T-helper 2 cell (primary cell): ENCODE measurements at places on chromosomes 6 and 20.

GRCh38 chr6:3117912-3118352 lies 579 bp upstream of the BPHL start:
- no peak for DNase-seq

DNA sequence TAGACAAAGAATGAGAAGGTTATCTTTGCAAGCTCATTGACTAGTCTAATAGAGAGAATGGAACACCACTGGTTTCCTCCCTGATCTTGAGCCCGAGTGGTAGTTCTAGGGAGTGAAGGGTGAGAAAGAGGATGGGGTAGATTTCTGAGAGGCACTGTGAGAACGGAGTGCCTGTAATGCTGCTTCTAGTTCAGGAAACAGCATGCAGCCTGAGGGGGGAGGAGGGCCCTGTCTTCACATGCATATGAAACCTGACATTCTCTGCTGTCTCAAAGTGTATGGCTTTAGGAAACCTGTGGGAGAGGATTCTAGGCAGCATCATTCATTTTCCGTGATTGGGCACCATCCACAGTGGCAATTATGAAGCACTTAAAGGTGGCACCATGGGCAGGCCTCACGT lies 259.4 kb upstream of the MAN1A1 start:
- no peak for DNase-seq

DNA sequence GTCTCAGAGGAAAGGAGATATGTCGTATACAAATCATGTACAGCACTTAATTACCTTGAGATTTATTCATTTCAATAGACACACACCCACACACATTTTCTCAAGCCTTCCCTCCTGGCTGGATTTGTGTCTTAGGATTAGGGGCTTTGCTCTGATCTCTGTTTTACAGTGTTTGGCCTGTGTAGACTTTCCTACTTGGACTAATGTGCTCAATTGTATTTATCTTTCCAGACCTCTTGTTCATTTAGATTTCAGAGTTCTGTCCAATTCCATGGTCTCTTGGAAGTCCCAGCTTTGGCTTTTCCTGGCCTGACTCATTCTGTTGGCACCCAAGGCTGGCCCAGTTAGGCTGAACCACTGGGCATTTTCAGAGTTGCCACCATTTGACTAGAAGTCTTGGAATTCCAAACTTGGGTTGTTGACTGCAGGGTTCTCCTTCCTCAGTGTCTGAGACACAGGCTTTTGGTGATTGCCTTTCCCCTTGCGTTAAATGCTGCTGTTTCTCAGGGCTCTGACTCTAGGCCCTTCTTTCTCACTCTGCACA lies 8.9 kb upstream of the RFPL4B start:
- no peak for DNase-seq

- no peak for DNase-seq
Observed at GRCh38 chr6:151632415-151632987, 138.7 kb downstream of the CCDC170 start.

GRCh38 chr6:2962004-2962403 lies 9.4 kb downstream of the SERPINB6 start:
- no peak for DNase-seq

GRCh38 chr6:90574610-90575009 lies 12.3 kb downstream of the MAP3K7 start:
- no peak for DNase-seq

DNA sequence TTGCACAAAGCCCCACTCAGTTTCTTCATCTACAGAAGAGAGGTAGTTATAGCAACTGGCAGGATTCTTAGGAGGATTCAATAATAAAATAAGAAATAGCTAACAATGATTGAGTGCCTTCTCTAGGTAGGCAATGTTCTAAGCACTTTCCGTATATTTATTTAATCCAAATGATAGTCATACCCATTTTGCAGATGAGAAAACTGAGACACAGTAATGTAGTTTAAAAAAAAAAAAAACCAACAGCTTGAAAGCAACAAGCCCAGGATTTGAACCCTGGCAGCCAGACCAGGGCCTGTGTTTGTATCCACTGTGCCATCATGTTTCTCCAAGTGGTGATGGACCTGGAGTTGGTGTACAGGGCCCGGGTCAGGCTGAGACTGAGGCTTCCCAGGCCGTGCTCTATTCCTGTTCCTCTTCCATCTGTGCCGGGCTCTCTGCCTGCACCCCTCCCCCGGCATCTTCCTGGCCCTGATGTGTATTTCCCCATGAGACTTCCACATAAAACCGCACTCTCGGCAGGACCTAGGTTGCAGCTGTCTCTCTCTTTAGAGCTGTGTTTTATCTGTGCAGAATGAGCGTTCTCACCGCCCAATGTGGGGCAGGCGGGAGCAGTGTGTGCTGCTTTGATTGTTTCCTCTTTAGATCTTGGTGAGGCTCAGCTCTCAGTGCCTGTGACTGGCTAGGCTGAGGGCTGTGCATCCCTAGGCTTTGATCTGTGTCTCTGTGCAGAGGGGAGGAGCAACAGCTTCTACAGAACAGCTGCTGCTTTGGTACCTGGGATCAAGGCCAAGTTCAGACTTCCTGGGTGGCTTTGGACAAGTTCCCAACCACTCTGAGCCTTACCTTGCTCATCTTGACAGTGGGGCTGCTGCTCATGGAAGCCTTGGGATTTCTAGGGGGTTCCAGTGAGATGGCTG lies 49.5 kb downstream of the TOX2 start:
- no peak for DNase-seq

- no peak for DNase-seq
Observed at GRCh38 chr6:82385546-82385945, 21.9 kb downstream of the TPBG start.

GRCh38 chr6:13164291-13164690 lies 164.0 kb downstream of the TBC1D7 start:
- DNase-seq: no peak

- DNase-seq: no peak
Observed at GRCh38 chr6:5589422-5590141, 328.3 kb downstream of the FARS2 start.

DNA sequence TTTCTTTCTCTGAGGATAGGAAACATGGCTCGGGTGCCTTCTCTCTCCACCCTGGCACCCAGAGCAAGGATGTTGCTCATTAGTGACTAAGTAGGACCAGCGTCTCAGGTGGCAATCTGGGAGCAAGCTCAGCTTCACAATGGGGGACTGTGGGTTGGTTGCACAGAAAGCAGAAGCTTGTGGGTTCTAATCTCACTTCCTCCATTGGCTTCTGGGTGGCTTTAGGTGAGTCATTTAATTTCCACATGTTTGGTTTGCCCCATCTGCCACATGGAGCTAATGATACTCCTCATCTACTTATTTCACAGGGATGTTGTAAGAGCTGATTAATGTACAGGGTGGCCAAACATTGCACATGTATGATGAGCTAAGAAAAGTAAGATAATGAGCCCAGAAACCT lies 54.8 kb upstream of the AKIRIN2 start:
- DNase-seq: no peak

DNA sequence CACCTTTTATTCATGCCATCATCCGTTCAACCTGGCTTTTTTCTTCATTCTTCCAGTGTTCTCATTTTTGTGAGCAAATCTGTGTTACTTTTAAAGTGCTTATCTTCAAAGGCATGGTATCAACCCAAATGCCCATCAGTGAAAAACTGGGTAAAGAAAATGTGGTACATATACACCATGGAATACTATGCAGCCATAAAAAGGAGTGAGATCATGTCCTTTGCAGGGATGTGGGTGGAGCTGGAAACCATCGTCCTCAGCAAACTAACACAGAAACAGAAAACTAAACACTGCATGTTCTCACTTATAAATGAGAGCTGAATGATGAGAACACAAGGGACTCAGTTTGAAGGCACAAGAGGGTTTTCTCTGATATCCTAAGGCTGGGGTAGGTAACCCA lies 130.3 kb downstream of the CCDC170 start:
- no peak for DNase-seq

DNA sequence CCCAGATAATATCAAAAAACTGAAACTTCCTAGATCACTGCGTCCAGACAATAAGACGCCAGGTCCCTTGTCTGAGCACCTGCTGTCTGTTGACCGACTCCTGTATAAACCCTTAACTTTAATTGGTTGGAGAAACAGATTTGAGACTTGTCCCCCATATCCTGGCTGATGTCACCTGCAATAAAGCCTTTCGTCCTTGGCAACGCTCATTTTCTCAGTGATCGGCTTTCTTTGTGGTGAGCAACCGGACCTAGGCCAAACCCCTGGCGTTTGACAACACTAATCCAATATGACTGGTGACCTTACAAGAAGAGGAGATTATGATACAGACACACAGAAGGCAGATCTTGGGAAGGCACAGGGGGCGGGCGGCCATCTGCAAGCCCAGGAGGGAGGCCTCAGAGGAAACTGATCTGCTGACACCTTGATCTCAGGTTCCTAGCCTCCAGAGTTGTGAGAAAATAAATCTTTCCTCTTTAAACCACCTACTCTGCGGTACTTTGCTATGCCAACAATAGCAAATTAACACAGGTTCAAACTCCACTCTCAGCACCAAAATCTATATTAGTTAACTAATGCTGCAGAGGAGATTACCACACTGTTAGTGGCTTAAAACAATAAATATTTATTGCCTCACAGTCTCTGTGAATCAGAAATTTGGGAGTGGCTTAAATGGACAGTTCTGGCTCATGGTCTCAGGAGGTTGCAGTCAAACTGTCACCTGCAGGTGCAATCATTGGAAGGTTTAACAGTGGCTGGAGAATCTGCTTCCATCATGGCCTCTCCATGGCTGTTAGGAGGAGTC lies 178.7 kb downstream of the OTOR start:
- DNase-seq: no peak

DNA sequence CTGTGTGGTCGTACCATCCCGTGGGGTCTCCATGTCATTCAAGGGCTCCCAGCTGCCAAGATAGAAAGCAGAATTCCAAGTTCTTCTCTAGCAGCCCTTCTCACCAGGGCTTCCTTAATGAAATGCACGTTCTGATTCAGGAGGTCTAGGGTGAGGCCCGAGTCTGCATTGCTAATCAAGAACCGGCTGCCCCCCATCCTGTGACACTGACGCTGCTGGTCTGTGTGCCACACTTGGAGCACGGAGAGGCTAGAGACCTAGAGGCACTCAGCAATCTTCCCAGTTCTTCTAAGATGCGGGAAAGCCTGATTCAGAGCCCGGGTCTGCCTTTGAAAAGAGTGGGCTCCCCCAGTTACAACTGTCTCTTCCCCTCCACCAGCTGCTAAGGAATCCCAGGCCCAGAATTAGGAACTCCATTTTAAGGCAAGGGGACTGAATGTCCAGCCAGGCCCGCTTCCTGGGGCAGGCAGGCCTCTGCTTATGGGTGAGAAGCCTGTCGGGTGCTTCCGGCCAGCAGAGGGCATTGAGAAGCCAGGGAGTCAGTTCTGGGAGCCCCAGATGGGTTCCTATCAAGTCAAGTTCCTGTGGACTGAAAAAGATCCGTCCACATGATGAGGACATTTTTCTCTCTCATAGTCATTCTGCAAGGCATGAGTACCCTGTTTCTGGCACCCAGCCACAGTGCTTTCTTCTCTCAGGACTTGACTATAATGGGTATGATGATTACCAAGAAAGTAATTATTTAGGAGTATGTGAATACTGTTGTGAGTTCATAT lies 69.8 kb upstream of the RIN2 start:
- DNase-seq: no peak

- no peak for DNase-seq
Observed at GRCh38 chr20:7161690-7162089, 394.2 kb downstream of the BMP2 start.

DNA sequence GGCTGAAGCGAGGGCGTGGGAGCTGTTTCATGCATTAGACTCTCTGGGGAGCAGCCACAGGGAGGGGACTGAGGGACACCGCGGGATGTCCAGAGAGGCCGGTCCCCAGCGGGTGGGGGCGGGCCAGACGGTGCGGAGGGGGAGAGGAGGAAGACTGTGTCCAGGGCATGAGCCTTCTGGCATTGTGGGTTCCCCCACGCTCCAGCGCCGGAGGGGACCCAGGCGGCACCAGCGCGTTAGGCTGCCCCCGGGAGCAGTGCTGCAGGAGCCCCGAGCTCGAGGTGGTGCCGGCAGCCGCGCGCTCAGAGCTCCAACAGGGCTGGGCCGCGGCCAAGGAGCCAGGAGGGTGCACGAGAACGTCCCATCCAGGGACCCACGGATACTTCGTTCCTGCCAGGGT lies 14.4 kb downstream of the SLC22A3 start:
- DNase-seq: no peak

GRCh38 chr20:49966861-49967260 lies 15.9 kb upstream of the SNAI1 start:
- DNase-seq: no peak

GRCh38 chr20:8389381-8390036 lies 257.4 kb downstream of the PLCB1 start:
- no peak for DNase-seq

GRCh38 chr6:37200085-37200484 lies 30.1 kb downstream of the PIM1 start:
- no peak for DNase-seq

GRCh38 chr6:227074-227782 lies 65.1 kb upstream of the DUSP22 start:
- no peak for DNase-seq

GRCh38 chr20:58609026-58609425 lies 42.1 kb upstream of the STX16 start:
- no peak for DNase-seq

GRCh38 chr6:100099189-100100074 lies 105.4 kb upstream of the MCHR2 start:
- DNase-seq: no peak

DNA sequence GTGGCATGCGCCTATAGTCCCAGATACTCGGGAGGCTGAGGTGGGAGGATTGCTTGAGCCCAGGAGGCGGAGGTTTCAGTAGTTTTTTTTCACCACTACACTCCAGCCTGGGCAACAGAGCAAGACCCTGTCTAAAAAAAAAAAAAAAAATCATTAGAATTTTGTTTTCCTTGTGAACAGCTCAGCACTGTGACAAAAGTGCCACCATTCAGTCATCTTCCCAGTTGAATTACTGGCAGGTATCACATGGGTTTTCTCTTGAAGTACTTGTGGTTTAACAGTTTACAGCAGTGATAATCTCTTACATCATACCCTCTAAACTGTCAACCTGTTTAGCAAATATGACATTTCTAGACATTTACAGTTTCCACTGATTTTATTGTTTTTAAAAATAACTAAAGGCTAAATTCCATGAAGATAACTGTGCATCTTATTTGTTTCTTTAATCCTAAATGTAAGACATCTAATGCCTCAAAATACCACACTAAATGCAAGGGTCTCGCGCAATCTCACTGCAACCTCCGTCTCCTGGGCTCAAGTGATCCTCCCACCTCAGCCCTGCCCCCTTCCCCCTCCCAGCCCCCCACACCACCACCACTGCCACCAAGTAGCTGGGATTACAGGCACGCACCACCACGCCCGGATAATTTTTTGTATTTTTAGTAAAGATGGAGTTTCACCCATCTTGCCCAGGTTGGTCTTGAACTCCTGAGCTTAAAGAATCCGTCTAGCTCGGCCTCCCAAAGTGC lies 7.0 kb downstream of the TRPC4AP start:
- DNase-seq: no peak
